ENCODE measurements at places on chromosomes 16 and 17. TPM values are rescaled to one million over a fixed set of nuclear protein-coding genes. Genes with fewer than 3 reads are reported as not detected.

The HEATR9 gene
- total RNA-seq = not detected

GRCh38 chr16:12062343-12063003 lies 85.9 kb downstream of the SNX29 start:
- peak; percentile 88 for DNase-seq

DNA sequence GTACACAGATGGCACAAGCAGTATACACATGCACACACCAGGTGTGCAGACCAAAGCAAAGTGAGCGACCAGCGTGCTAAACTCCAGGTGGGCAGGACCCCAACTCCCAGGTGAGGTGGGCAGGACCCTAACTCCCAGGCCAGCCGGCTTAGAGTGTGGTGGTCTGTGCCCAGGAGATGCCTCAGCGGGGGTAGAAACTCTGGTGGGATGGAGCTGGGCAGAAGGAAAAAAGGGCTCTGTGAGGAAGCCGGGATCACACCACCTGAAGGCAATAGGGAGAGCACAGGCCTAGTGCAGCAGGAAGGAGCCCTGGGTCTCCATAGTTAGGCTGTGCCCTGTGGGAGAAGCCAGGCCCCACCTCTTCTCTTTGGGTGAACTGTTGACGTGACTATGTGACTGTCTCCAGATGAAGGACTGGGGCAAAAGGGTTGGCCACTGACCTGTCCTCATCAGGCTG lies 1.6 kb upstream of the FOXJ1 start:
- no peak for DNase-seq

GRCh38 chr16:67746846-67747245 lies 27.7 kb upstream of the GFOD2 start:
- no peak for DNase-seq

DNA sequence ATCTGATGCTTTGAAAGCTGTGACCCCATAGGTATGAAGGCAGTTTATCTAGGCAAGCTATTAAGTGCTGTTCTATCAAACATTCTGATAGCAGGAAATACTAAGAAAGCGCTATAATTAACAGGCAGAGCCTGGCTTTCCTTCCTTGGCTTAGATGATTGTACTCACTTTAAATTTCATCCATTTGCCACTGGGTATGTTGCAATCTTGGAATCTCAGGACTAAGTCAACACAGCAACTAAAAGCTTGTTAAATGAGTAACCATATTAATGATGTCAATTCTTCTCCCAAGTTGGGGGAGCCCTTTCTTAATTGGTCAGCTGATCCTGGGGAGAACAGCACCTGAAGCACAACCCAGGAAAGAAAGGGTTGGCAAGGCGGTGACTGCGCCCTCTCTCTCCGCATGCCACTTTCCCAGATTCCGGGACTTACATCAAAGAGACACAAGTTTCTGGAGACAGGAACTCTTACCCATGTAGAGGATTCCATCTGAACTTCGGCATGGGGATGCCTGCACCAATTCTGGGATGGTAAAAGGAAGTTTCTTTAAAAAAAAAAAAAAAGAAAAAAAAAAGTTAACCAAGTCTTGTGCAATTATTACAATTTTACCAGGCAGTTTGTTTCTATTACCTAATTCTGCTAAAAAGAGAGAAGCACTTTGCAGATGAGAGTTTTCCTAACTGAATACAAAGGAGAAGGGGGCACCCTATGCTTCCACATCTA lies 54.4 kb upstream of the ICAM2 start:
- no peak for DNase-seq

DNA sequence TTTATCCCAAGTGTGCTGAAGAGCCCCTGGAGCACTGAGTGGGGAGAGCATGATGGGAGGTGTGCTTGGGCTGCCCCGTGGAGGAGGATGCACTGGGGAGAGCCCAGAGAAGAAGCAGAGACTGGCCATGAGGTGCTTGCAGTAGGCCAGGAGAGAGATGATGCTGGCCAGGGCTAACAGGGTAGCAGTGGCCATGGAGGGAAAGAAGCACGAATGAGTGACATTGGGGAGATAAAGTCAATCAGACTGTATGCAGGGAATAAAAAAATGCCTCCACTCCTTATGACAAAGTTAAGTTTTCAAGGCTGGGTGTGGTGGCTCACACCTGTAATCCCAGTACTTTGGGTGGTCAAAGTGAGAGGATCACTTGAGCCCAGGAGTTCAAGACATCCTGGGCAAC lies 5.4 kb upstream of the TMEM220 start:
- DNase-seq = no peak

GRCh38 chr16:9050102-9050830 lies 41.2 kb upstream of the HAPSTR1 start:
- no peak for DNase-seq

The SLC2A4 gene
- 20.0 TPM for total RNA-seq

DNA sequence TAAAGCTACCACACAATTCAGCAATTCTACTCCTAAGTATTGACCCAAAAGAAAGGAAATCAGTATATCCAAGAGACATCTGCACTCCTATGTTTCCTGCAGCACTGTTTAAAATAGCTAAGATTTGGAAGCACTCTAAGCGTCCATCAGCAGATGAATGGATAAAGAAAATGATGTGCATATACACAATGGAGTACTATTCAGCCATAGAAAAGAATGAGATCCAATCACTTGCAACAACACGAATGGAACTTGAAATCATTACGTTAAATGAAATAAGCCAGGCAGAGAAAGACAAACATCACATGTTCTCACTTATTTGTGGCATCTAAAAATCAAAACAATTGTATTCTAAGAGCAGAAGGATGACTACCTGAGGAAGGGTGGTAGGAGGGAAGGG lies 1.5 kb downstream of the SLFN11 start:
- DNase-seq = no peak

DNA sequence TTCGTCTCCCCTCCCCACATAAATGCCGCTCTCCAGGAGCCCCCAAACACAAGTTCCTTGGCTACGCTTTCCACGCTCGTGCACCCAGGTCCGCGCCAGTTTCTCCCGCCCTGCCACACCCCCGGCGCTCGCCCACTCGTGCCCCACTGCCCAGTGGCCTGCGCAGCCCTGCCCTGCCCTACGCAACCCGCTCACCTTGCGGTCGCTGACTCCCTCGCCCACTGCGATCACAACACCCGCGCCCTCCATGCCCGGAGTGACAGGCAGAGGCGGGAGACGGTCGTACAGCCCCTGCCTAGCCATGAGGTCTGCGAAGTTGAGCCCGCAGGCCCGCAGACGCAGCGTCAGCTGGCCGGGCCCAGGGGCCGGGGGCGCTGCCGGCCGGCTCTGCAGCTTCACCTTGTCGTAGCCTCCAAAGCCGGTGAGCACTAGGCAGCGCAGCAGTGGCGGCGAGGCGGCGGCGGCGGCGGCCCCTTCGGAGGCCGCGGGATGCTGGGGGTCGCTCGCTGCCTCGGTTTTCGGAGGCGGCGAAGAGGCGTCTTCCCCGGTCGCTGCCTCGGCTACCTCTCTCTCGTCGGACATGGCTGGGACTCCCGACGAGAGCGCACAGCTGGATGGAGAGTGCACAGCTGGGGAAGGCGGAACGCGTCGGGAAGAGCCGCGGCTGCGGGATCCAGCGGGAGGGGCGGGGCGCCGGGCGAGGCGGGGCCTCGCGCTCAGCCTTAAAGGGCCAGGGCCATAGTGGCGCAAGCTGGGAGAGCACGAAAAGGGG lies at the start of gene VAT1:
Gene VAT1 (minus strand): TSS at position 645 of the 772 bp plus-strand sequence. CDS start 63 bp downstream, at position 582.
- DNase-seq = peak; percentile 88

The SLC4A1 gene
- not detected for total RNA-seq

GRCh38 chr17:43402078-43402477 lies 3.3 kb downstream of the ARL4D start:
- no peak for DNase-seq

DNA sequence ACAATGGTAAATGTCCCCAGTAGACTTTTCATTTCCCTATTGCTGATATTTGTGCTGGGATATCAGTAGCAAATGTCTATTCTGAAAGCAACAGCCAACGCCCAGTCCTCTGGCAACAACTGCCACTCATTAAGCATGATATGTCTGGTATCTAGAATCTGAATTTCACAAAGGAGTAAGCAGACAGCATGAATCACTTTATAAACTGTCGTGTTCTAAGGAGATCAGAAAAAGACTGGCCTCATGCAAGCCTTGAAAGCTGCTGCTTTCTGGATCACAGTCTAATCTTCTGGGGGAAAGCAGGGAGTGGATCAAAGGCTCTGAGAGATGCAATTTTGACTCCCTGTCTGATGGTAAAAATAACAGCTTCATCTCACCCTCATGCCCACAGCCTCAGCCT lies 153.1 kb upstream of the NOG start:
- DNase-seq = peak; percentile 42

The TNRC6C gene
- 3.2 TPM for total RNA-seq

DNA sequence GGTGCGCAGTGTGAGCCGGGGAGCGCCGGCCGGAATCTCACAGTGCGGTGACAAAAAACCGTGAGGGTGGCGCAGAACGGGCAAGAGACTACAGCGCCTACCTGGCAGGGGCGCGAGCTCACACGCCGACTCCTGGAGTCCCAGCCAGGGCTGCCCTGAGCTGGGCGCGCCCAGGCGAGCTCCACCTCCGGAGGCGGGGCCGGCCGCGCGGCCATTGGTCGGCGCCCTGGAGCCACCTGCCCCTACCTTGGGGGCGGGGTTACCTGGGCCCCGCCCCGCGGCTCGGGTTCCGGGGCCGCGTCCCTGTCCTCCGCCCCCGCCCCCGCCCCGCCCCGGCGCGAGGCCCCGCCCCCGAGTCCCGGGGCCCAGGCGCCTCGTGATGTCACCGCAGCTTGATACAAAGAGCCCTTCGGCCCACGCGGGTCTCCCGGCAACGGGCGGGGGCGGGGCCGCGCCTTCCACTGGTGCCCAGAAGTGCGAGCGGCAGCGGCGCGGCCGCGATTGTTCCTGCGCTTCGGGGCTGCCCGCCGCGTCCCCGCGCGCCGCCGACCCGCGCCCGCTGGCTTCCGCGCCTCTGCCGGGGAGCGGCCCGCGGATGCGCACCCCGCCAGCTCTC lies 96.3 kb downstream of the RAB11FIP4 start:
- peak; percentile 19 for DNase-seq

- DNase-seq = no peak
These were observed 26.2 kb downstream of the BMERB1 start for GRCh38 chr16:15460601-15461000.

DNA sequence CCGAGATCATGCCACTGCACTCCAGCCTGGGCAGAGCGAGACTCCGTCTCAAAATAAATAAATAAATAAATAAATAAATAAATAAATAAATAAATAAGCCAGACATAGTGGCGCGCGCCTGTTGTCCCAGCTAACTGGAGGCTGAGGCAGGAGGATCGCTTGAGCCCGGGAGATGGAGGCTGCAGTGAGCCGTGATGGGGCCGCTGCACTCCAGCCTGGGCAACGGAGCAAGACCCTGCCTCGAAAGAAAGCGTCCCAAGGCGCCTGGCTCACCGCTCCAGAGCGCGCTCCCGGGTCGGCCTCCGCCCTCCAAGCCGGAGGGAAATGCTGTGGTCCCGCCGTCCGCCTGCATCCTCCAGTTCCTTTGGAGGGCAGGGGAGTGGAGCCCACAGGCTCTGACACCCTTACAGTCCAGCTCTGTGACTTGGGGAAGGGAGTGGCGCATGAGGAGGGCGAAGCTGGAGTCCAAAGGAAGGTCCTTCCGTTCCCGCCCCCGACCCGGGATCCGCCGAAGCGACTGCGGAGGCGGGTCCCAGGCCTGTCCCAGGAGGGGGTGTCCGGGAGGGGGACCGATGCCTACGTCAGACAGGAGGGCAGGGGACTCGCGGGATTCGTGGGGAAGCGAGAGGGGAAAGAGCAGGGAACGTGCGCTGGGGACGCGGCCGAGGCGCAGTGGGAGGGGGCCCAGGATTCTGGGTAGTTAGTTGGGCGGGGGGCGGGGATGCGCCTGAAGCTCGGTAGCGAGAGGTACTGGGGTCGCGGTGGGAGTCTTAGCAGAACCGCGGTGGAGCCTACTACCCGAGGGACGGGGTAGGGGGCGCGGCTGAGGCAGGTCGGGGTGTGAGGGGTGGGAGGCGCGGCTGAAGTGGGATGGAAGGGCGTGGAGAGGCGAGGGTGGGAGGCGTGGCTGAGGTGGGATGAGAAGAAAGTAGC lies 8.4 kb upstream of the TRPV2 start:
- DNase-seq = no peak

GRCh38 chr17:1621273-1621954 lies 7.2 kb downstream of the SLC43A2 start:
- no peak for DNase-seq

The SGF29 gene
- total RNA-seq = 17.4 TPM

DNA sequence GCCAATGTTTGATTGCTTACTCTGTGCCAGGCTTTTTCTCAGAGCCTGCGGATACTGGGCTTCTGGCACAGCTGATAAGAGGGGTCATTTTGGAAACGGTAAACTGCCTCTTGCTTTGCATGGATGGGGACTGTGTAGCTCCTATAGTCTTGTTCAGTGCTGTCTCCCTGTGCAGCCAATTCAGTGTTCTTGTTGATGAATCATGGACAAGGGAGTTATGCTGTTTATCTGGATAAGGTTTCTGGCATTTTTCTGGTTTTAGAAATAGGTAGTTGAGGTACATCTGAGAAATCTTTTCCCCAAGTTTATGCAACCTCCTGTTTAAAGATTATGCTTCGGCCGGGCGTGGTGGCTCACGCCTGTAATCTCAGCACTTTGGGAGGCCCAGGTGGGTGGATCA lies 16.7 kb upstream of the TANGO6 start:
- DNase-seq = no peak

The TGFB1I1 gene
- 25.4 TPM for total RNA-seq
